ENCODE measurements at places on chromosomes 6 and 20.

DNA sequence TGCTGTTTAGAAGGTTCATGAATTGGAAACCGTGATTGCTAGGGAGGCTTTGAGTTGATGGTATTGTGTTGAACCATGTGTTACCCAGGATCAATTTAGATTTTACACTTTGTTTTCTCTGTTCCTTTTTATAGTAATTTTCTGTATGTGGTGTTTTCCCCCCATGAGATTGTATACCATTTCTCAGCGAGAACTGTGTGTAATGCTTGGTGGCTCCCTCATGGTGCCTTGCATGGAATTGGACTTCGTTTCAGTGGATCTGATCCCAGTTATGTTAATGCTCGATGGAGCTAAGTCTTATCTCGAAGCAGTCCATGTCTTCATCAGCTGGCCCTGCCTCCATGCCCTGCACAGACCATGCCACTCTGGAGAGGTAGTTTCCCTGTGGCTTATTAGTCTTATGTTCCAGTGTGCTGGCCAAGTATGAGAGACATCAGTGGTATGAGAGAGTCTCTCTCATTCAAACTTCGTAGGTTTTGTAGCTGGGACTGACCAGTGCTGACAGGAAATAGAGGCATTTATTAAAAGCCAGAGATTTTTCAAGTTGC, 18.7 kb downstream of the PTPN1 start:
- no peak for DNase-seq

- DNase-seq: no peak
Measured at GRCh38 chr20:42957018-42957703, 232.5 kb downstream of the PTPRT start.

- no peak for DNase-seq
Measured at GRCh38 chr20:20034486-20034885, 17.3 kb downstream of the NAA20 start.

DNA sequence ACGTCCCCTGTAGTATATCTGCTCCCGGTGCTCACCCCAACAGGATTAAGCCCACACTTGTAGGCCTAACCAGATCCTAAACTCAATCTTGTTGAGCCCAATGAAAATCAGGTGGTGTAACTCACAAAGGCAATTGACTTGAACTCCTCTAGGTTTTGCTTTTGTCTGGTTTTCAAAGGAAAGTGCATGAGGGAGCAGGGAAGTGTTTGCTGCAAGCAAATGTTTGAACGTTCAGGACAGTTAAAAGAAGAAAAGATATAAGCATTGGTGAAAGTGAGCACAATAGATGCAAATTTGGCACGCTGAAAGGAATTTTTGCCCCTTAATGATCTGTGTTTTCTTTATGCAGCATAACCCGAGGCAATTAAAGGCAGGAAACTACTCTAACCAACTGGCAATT, 212.6 kb downstream of the PLCB1 start:
- no peak for DNase-seq

DNA sequence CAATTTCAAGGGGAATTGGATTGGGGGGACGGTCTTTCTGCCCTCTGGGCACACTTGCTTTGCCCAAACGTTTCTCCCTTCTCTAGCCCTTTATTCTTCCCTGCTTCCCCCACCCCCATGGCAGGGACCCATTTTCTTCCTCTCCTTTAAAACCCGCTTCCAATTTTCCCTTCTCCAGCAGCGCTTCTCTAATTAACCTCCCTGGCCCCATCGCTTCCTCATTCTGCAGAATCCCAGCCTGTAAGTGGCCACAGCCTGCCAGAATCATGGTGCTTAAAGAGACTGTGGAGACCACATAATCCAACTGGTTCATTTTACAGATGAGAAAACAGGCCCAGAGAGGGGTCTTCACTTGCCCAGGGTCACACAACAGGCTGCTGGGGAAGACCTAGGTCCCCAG, 61.4 kb downstream of the CPNE5 start:
- DNase-seq: no peak

- DNase-seq: no peak
Measured at GRCh38 chr20:40991181-40991889, 37.3 kb upstream of the TOP1 start.

DNA sequence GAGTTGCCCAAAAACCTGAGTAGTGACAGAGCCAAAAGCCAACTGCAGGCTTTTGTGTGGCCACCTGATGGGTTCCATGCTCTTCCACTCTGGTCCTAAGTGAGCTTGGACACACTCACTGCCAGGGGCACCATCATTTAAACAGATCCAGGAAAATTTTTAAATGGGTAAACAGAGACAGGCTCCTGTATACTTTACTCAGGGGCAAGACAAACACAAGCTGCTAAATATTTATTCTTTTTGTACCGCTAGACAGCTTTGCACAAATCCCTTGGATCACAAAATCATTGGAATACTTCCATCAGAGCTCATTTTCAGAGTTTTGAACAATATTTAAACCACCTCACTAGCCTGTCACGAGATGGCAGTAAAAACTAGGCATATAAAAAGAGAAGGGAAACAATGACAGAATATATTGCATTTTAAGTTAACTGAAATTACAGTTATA, 31.4 kb downstream of the GCLC start:
- no peak for DNase-seq

DNA sequence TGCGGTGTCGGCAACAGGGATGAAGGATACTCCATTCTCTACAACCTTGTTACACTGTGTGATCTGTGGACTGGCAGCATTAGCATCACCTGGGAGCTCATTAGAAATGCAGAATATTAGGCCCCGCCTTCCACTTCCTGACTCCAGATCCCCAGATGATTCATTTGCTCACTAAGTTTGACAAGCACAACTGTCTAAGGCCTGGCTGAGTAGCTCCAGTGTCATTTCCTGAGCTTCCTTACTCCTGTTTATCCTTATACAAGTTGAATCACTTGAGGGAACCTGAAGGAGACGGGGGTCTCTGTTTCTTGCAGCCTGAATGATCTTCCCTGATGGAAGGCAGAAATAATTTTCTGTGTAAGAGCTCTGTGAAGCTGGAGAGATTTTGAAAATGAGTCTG, 32.7 kb upstream of the PROKR2 start:
- no peak for DNase-seq

DNA sequence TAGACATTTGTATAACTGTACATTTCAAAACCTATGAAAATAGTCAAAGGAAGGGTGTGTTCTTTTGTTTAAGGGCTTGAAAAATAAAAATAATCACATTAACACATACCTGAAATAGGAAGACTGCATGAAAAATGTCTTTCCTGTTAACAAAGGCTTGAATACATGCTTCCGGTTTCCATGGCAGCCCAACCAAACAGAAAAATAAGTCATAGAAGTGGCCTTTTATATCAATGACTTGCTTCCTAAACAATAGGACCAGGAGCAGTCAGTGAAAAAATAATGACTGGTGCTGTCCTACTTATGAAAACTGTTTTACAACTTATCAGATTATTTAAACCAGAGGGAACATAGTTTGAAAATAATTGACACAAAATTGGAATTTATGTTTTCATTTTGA, 412.6 kb upstream of the PLCB4 start:
- DNase-seq: no peak

DNA sequence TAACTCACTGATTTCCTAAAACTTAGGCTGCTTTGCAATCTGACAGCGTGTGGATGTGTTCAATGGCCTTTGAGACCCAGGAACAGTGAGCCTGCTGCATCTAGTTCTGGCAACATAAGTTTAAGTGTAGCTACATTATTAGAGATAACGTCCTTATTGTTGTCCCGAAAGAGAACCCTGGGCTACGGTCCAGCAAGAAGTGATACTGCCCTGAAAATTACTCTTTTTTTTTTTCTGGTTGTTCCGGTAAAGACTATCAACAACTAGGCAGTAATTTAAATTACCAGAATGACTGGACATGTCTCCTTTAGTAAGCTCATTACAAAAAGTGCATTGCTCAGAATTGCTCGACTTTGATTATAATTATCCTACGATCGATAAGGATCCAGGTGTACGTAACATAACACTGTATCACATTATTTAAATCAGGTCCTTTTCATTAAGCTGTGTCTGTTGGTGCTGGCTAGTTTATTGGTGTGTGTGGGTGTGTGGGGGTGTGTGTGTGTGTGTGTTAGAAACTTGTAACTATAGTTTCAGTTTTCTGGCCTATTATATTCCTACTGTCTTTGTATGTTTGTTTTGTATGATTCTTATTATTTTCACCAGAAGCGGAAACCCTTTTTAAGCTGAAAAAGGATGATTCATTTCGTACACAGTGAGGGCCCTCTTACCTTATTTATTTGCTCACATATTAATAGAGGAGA, 3.0 kb downstream of the TSHZ2 start:
- no peak for DNase-seq

- no peak for DNase-seq
Measured at GRCh38 chr6:136084403-136084802, 165.7 kb downstream of the MTFR2 start.

DNA sequence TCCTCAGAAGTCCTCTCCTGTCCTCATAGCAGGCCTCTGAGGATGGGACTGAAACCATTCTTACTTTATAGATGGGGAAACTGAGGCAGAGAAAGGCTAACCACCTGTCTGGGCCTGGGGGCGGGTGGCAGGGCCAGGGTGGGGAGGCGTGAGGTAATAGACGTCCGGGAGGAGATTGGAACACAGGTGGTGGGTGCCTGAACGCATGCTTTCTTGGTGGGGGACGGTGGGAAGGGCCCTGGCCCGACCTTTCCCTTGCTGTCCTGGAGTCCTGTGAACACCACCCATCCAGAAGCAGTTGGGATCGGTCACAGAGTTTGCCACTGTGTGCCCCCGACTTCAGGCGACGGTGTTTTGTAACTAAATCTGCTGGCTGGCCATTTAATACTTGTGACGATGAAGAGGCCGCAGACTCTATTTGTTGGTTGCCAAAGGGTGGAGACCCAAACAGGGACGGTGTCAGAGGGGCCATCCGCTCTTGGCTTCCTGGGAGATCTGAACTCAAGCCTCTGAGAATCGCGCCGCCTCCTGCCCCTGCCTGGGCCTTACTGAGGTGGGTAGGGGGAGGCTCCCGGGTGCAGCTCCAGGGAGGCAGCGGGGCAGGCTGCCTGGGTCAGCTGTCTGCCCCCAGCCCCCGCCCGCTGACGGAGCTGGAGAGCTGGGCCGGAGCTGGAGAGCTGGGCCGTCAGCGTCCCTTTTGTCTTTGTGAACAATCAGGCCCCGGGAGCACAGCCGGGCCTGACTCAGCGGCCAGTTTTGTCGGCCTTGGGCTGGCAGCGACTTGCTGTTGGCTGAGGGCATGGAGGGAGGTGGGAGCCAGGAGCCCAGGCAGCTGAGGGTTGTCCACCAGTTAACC, 4.1 kb downstream of the RBM38 start:
- no peak for DNase-seq

DNA sequence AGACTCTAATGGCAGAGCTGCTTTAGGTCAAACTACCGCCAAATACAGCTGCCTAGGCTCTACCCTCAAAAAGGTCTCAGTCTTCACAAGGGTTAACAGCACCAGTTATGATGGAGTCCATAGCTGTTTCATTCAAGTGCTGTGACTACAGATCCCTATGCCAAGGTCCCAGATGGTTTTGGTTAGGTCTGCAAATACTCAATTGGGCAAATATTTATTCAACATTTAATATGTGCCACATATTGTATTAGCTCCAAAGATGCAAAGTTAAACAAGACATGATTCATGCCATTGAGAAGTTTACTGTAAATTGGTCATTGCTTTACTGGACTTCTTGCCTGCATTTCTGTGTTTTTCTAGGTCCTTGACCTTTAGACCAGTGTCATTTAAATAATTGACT, 55.8 kb upstream of the TFAP2D start:
- no peak for DNase-seq

DNA sequence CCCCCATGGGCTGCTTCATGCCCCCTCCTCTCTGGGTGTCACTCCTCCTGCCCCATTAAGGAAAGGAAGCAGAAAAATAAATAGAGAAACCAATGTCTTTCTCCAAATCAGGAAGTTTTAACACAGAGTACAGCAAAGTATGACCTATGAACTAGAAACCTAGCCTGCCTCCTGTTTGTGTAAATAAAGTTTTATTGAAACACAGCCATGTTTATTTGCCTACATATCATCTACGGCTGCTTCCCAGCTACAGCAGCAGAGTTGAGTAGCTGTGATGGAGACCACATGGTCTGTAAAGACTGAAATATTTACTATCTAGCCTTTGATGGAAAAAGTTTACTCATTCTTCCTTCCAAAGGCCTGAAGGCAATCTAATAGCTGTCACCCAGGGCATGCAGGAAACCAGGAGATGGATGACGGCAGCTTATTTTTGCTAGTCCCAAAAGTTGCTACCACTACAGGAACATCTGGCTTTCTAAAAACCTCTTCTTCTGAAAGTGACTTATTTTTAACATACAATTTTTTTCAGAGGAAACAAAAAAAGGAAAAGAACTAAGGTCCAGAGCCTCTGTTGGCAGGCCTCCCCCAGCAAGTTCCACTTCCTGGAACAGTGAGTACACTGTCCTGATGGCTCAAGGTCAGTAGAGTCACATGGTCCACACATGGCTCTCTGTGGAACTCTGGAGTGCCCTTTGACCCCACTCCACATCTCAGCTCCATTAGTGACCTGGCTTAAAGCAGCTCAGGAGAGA, 287.8 kb downstream of the PTPRT start:
- DNase-seq: no peak
